ENCODE measurements at places on chromosomes 1 and 21.

DNA sequence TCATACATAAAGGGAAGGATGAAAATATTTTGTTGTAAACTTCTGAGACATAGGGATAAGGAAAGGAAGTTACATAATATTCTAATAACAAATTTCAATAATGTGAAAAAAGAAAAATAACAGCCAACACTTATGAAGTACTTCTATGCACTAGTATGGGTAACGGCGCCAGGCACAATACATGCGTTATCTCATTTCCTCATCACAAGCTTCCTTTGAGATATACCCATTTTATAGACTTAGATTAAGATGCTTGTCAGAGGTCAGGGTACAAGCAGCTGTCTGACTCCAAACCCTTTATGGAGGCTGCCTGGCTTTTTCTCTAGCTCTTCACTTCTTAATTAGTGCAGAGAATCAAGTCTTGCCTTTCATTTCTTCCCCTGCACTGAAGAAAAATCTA lies 41.3 kb downstream of the TCP10L start:
- DNase-seq, result no peak

- no peak for DNase-seq
Observed at GRCh38 chr1:236907205-236907604, 97.0 kb downstream of the MT1HL1 start.

DNA sequence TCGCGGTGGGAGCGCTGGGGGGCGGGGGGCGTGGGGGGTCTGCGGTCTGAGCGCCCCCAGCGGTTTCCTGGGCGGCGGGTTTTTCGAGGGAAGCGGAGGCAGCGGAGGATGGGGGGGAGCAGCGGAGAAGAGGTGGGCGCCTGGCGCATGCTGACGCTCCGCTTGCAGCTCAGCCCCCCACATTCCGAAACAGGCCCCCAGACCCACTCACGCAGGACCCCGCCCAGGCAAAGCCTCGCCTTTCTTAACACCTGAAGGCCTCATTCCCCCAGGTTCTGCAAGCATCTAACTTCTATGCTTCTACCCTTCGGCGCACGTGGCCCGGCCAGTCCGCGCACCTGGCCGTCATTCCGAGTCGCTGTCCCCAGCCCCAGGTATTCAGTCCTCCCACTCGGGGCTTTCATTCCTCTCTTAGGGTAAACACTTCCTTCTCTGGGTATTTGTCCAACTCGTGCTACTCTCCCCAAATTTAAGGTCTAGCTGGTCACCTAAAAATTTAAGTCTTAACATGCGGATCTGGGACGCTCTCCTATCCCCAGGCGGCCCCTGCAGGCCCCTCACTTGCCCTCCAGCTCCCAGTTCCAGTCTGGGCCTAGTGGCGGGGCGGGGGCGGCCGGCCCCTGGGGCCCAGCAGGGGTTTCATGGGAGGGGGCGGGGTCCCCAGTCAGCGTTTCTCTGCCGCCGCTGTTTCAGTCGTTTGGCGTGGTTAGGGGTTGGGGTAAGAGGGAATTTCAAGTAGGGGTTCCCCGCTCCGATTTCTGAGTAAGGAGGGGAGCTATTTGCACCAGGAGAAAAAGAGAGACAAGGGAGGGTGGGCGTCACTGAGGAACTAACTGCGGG lies 2.8 kb upstream of the ZBTB7B start:
- DNase-seq, result no peak

GRCh38 chr1:79741720-79742421 lies 735.3 kb upstream of the ADGRL4 start:
- no peak for DNase-seq

DNA sequence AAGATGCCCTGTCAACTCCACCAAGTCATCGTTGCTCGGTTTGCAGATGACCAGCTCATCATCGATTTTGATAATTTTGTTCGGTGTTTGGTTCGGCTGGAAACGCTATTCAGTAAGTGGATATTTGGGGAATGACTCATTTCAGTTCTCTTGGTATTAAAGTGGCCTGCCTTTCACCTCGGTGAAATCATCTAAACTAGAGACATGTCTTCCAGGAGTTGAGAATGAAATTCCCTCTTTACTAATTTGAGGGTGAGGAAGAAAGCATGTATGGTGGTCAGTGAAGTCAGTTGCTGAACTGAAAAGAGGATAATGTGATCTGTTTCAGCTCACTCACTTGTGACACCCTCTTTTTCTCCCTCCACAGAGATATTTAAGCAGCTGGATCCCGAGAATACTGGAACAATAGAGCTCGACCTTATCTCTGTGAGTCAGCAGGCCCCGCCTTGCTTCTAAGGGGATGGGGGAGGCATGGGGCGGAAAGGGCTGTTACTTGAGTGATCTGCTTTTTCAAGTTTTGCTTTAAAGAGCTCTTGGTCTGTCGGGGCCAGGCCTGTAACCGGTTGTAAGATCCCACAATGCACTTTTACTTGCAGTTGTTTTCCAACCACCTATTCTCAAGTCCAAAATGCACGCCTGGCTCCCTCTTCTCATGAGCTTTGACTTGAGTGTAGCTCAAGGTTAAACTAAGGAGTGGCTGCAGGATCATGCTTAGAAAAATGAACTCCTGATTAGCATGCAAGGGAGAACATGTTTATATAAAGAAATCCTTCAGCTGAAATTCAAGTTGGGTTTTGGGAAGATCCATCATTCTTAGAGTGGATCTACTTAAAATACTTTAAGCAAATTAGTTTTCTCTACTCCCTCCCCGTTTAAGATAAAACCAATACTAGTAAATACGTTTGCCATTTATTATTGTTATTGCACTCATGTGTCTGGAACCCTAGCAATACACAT lies 59.8 kb downstream of the CAPN2 start:
- DNase-seq, result no peak
